T-cell (primary cell): ENCODE measurements at places on chromosomes 1 and 21.

- no peak for DNase-seq
These were observed 392.2 kb downstream of the VAV3 start for GRCh38 chr1:107572674-107573211.

DNA sequence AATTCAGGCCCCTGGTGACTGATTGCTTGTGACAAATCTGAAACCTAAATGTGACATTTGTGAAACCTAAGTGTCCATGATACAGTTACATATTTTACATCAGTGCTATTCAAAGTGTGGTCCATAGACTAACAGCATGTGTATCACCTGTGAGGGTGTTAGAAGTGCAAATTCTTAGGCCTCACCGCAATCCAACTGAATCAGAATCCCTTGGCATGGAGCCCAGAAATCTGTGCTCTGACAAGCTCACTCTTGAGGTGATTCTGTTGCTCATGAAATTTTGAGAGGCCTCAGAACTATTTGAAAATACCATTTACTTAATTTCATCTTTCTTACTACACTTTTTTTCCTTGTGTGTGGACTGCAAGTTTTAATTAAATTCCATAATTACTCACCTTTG, 587.9 kb downstream of the ADGRL2 start:
- no peak for DNase-seq

GRCh38 chr1:230274254-230274653, 151.9 kb downstream of the PGBD5 start:
- DNase-seq, result no peak

DNA sequence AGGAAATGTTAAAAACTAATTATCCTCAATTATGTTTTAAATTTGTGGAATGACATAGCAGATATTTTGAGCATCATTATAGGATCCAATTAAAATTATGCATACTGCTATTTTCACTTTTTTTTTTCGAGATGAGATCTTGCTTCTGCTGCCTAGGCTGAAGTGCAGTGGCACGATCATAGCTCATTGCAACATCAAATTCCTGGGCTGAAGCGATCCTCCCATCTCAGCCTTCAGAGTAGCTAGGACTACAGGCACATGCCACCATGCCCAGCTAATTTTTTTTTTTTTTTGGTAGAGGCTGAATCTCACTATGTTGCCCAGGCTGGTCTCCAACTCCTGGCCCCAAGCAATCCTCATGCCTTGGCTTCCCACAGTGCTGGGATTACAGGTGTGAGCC, 11.3 kb upstream of the SLC1A7 start:
- no peak for DNase-seq

- DNase-seq, result no peak
These were observed 36.9 kb upstream of the FNBP1L start for GRCh38 chr1:93411000-93411399.

DNA sequence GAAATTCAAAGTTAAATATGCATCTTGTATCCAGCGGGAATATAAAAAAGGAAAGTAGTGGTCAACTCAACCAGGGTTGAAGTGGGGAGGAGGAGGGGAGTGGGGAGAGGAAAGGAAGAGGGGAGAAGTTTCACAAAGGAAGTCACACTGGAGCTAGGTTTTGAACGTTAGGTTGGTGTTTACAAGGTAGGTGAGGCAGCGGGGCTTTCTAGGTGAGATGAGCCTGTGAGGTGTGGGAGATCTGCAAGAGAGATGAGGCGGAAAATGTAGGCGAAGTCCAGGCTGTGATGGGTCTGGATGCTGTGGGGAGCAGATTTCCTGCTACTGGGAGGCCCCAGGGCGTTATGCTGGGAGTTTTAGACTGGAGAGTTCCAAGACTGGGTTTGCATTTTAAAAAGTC, 36.1 kb upstream of the IL20 start:
- DNase-seq, result no peak

GRCh38 chr1:177439301-177439700, 268.5 kb downstream of the BRINP2 start:
- DNase-seq, result no peak

DNA sequence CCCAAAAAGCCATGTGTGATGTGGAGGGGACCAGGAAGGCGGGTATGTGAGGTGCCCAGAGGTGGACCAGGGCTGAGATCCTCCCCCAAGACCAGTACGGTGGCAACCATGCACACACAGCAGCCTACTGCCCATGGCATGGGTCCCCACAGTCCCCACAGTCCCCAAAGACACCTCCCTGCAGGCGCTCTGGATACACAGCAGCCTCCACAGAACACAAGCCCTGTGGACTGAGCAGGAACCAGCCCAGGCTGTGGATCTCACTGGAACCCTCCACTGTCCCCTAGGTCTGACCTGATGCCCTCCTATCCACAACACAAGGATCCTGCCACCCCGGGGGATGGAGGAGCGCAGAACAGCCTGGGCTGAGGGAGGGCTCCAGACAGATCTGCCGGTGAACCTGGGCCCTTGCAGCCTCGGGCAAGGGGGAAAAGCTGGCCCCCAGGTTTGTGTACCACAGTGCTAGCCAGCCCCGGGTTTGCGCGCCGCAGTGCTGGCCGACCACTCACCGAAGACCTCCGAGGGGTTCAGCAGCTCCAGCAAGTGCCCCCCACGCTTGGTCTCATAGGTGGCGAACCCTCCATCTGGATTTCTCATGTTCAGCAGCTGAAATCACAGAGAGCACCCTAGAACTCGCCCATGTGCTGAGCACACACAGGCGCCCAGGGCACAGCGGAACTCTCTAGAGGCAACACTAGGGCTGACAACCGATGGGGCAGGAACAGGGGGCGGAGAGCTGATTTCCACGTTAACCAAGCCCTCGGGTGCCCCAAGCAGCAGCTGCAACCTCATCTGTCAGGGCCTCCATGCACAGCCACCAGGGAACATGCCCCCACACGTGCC, 22.1 kb upstream of the SPATC1L start:
- DNase-seq, result no peak

DNA sequence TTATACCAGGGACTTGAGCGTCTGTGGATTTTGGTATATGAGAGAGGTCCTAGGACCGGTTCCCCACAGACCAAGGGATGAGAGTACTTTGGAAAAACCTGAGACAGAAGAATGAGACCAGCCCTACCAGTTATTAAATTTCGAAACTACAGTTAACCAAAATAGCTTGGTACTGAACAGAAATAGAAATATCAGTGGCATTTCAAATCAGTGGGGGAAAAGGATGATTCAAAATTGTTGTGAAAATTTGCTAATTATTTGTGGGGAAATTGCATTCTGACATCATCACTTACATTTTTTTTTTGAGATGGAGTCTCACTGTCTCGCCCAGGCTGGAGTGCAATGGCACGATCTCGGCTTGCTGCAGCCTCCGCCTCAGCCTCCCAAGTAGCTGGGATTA, 8.2 kb downstream of the EXOC8 start:
- no peak for DNase-seq

- DNase-seq, result no peak
These were observed 120.9 kb downstream of the ATG4C start for GRCh38 chr1:62904856-62905225.

DNA sequence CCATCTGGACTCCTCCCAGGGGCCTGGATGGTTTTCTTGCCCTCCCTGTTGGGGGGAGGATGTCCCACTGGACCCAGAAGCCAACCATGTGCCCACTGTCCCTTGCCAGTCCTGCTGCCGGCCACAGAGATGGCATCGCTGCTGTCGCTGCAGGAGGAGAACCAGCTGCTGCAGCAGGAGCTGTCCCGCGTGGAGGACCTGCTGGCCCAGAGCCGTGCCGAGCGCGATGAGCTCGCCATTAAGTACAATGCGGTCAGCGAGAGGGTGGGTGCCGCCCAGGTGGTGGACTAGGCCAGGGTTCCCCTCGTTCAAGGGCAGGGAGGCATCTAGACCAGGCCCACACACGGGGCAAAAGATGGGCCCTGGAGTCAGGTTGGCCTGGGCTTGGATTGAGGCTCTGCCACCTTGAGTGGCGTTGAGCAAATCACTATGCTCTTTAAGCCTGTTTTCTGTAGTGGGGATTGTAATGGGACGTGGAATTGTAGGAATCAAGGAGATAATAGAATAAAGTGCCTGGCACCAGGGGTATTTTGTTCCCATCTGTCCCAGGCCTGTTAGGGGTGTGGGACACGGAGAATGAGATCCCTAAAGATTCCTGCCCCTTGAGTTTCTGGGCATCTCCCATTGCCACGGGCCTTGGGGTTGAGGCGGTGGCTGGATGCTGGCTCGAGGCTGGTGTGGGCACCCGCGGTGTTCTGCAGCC, 2.6 kb downstream of the CROCC start:
- no peak for DNase-seq

- DNase-seq, result peak; percentile 84
These were observed 32.4 kb upstream of the JUN start for GRCh38 chr1:58816072-58816746.

- DNase-seq, result no peak
These were observed 9.0 kb downstream of the WNT4 start for GRCh38 chr1:22133931-22134324.

GRCh38 chr1:203480084-203480483, 4.5 kb downstream of the PRELP start:
- no peak for DNase-seq

- DNase-seq, result no peak
These were observed 27.5 kb downstream of the TRIM45 start for GRCh38 chr1:117093870-117094621.

DNA sequence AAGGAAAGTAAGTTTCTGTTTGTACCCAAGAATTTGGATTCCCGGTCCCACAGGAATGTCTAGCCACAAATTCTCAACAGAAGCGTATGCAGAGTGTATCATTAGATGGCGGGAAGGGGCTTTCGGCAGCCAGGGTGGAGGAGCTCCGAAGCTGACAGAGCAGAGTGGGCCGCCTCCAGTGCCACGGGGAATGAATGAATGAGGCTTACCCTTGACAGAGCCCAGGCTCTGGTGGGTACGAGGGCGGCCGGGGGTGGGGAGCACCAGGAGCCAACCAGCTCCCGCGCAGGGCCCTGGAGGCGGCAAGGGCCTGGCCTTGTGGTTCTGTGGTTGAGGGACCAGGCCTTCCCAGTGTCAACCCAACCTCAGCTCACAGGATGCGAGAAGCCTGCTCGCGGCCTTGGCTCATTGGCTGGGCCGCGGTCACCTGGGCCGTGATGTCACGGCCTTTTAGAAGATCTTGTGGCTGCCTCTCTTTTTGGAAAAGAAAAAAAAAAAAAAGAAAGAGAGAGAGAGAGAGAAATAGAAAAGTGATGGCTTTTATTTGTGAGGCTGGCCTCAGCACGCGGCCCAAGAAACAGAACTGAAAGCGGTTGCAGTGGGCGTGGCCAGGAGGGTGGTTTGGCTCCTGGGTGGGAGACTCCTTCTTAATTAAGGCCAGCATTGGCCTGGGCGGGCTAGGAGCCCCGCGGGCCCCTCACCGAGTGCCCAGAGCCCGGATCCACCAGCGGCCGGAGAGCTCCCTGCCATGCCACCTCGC, 34.9 kb upstream of the RUNX3 start:
- peak; percentile 61 for DNase-seq

DNA sequence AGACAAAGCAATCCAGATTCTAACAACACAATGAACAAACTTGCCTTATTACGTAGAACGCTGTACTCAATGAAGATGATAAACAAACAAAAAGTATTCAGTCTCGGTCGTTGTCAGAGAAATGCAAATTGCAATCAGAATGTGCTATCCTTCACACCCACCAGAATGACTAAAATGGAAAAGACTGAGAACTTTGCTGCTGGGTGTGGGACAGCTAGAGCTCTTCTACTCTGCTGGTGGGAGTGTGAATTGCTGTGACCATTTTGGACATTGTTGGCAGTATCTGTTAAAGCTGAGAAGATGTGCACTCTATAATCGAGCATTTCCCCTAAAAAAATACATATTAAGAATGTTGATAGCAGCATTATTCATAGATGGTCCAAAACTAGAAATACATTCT, 111.4 kb downstream of the PEX14 start:
- DNase-seq, result no peak

DNA sequence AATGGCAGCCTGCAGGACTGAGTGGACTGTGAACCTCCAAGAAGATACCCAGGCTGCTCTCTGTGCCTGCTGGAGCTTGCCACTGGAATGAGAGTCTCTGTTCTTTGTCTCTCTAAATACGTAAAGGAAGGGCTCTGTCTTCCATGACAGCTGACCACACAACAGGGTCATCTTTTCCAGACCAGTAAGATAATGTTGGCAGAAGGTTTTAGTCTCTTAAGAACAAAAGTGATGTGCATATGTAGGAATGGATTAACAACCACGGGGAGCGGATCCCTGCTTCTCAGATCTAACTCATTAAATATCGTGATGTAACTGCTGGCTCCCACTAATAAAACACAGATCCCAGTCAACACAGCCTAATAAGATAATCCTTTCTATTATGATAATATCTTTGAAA, 67.5 kb downstream of the MAP10 start:
- no peak for DNase-seq
